Iris pigment epithelial cell (primary cell): ENCODE measurements at places on chromosomes 7 and 10.

- no peak for DNase-seq
These were observed 258.4 kb upstream of the NPVF start for GRCh38 chr7:25486656-25487055.

DNA sequence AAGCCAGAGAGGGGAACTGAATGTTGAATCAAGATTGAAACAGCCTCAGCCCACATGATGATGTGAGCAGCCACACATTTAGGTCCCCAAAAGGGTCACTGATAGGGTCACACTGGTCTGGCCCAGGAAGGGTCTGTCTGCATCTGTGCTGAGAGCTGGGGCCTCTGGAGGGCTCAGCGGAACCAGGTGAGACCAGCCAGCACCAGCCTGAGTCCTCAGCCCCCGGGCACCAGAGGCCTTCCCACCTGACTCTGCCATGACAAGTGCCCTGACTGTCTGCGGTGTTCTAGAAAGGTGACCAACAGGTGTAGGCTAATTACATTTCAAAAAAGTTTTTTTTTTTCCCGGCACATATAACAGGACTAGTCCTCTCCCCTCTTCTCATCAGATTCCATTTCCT is 76.2 kb downstream of the WDR11 start:
- DNase-seq: no peak

GRCh38 chr7:25831062-25831691 is 320.8 kb upstream of the NFE2L3 start:
- DNase-seq: no peak

DNA sequence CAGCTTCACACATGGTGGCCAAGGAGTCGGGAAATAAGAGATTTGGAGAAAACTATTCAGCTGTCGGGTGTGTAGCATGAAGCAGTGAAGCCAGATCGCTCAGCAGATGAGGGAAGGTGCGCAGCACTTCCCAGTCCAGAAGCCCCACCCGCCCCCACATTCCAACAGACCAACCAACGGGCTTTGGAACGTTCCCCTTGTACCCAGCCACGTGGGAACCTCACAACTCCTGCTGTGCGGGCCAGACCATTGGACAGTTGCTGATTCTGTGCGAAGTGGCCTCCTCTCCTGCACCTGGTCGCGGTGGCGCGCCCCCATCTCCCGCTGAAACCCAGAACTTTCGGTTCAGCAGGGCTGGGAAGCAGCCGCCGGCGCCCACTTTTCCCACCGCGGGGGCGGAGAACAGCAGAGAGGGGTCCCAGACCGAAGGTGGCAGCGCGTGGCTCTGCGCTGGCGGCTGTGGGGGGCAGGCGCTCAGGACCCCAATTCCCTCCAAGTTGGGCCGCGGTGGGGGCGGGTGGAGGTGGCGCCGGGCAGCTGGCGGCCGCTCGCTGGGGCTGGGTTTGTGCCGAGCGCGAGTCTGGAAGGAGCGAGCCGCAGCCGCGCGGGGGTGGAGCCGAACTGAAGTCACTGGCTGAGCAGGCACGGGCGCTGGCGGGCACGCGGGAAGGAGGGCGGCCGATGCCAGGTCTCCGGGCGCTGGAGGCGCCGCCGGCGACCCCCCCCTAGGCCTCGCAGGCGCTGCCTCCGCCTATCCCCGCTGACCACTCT is 1301.5 kb upstream of the SORCS1 start:
- peak; percentile 2 for DNase-seq

- peak; percentile 26 for DNase-seq
These were observed 10.1 kb downstream of the PAPOLB start for GRCh38 chr7:4851459-4852422.
